Bronchial epithelial cell (primary cell): ENCODE measurements at places on chromosomes 4 and X. TPM values are rescaled to one million over a fixed set of nuclear protein-coding genes. Genes with fewer than 3 reads are reported as not detected.

GRCh38 chrX:155988859-155989258 lies 8.6 kb upstream of the IL9R start:
- DNase-seq = no peak

- no peak for DNase-seq
These were observed 31.5 kb upstream of the PTTG2 start for GRCh38 chr4:37928426-37929416.

GRCh38 chrX:65750674-65751469 lies 83.4 kb downstream of the MSN start:
- DNase-seq = no peak

- peak; percentile 38 for DNase-seq
These were observed 33.9 kb downstream of the PRSS12 start for GRCh38 chr4:118318931-118319330.

DNA sequence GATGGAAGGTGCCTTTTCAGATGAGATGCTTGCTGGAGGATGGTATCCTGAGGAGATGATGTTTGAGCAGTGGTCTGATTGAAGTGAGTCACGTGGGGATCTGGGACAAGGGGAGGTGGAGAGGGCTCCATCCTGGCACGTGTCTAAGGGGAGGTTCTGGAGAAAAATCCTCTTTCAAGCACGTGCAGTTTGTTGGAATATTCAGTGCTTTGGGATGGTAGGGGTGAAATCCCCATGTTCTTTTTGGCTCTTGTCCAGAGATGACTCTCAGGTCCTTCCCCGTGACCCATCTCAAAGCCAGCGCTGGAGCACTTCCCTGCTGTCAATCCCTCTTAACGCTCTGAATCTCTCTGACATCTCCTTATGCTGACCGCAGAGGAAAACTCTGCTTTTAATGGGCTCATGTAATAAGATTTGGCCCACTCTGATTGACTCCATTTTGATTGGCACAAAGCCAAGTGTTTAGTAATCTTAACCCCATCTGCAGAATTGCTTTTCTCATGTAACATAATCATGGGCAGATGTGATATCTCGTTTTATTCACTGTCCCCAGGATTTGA lies 10.8 kb upstream of the KLKB1 start:
- no peak for DNase-seq

GRCh38 chr4:177108708-177109107 lies 201.0 kb upstream of the NEIL3 start:
- DNase-seq = peak; percentile 42

DNA sequence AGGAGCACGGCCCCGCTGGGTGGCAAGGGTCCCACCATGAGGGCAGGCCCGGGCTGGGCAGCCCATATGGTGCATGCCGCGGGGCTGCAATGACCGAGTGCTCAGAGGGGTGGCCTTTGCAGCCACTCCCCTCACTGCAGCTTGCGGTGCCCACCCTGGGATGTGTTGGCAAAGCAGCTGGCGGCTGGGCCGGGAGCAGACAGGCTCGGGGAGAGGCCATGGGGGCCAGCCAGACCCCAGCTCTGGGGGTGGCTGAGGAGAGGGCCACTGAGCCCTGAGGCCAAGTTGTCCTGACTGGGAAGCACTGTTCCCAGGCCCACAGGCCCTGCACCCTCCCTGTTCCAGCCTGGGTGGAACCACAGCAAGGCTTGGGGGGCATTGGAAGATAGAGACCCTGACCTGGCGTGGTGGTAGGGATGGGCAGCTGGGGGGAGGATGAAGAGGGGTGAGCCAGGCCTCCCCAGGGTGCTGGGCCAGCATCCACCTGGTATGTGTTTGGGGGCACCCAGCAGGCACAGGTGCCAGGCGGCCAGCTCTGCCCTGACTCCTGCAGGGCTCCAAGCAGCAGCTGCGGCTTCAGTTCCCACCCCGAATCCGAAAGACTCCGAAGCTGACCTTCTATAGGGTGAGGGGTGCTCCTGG lies 18.4 kb upstream of the RNF4 start:
- no peak for DNase-seq

DNA sequence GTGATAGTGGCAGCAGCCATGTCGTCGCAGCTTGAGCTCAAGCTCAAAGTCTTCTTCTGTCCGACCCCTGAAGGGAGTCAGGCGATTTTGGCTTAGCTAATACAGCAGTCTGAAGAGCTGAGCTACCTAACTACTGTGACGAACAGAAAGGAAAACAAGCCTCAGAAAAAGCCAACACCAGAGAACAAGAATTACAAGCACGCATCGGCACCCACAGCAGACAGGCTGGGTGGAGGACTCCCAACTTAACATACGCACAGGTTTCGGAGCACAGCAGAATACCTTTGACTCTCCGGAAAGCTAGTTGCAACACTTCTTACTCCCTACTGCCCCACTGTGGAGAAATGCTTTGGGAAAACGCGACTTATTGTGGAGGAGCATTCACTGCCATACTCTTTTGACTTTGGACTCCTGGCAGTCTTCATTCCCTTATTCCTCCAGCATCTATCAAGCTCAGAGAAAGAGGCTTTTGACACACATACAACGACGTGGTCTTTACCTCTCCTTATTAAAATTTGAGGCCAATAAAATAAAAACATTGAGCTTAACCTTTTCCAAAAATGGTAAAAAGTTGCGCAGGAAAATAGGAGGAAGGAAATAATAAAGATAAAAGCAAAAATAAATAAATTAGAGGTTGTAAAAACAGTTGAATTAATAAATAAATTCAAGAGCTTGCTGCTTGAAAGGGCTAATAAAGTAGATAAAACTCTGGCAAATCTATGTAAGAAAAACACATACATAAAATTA lies 41.3 kb upstream of the GPC3 start:
- DNase-seq = peak; percentile 59

DNA sequence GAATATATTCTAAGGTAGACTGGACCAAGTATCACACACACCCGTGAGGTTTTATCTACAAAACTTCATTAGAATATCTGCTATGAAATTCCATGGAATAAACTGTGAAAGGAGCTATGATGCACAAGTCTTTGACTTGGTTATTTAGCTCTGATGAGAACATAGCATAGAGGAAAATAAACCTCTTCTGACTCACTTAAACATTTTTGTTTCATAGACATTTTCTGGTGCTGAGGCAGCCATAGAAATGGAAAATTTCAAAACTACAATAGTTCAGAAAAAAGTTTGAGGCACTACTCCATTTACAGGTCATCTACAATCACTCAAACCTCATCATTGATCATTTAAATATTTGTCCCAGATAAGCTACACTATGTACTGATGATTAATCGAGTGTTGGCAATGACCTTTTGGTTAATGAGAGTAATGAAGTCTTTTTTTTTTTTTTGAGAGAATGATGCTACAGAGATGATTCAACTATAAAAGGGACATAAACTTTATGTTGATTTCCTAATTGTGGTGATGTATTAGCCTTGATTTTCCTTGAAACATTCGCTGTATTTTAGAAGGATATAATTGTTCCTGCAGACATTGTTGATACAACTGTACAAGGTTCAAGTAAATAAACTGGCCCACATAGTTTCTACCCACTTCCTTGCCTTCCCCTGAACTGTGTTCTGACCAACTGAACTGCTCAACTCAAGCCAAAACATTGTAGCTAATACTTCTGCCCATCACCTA lies 77.5 kb downstream of the AREG start:
- no peak for DNase-seq

KLB gene
- under 0.01 TPM in 2 replicates for total RNA-seq

YY2 gene
- 0.79 and 1.3 TPM in 2 replicates for total RNA-seq

GRCh38 chrX:109343671-109344070 lies 138.2 kb downstream of the GUCY2F start:
- DNase-seq = no peak

DNA sequence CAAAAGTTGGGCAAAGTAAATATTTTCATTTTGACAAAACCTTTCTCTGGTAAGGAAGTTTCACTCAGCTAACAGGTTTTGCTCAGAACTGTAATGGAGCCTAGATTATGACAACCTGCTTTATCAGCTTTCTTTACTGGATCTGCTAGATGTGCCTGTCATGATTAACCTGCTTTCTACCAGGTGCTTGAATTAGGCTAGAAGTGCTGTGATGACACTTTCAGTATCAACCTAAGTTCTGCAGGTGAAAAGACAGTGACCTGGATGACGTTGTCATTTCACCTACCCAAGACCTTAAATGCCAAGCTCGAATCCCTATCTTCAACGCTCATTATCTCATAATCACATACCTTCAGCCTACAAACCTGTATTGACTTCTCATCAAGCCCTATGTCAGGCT lies 1.5 kb upstream of the FAAH2 start:
- DNase-seq = no peak

DNA sequence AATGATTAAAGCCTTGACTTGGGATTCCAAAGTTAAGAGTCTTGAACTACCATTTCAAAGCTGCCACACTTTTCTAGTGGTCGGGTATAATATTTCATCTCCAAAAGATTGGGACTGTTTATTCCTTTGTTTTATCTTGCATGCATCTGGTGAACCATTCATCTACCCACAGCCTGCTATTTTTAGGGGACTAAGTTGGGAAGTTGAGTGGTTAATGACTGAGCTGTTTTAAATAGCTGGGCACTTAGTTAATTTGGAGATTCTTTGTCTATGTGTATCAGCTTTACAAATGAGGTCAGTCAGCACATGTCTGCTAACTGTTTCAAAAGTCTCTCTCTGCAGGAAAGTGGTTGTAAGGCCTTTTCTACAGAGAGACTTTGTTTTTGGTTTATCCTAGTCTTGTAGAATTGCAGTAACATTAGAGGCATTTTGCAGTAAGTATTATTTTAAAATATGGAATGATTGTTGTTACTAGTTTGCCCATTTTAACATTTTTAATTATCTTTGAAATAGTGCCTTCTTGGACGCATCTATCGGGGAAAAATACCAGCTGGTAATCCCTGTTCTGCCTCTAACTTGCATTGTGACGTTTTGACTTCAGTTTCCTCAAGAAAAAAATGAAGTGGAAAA lies 8.2 kb downstream of the BMP2K start:
- DNase-seq = peak; percentile 27

AFF2 gene
- total RNA-seq = under 0.01 and 0.26 TPM in 2 replicates

GRCh38 chrX:30156880-30157560 lies 58.3 kb upstream of the MAGEB2 start:
- DNase-seq = no peak

GRCh38 chrX:151416579-151416978 lies 19.6 kb downstream of the VMA21 start:
- no peak for DNase-seq

EVC gene
- total RNA-seq = 9.5 and 12.9 TPM in 2 replicates

- no peak for DNase-seq
These were observed 25.7 kb upstream of the ARHGEF9 start for GRCh38 chrX:63810746-63811145.

GRCh38 chr4:1960170-1960825 lies 48.5 kb downstream of the NELFA start:
- DNase-seq = peak; percentile 22

DNA sequence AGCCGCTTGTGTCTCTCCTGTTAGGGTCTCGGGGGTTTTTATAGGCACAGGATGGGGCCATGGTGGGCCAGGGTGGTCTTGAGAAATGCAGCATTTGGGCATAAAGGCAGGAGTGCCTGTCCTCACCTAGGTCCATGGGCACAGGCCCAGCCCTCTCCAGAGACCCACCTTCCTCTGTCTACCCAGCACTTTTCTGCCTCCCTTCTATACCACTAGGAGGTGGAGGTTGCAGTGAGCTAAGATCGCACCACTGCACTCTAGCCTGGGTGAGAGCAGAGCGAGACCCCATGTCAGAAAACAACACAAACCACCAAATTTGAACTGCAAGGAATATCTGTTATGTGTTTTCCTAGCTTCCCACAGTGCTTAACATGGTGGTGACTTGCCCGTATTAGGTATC lies 38.0 kb downstream of the MOB1B start:
- no peak for DNase-seq

HSFX4 gene
- not detected in 2 replicates for total RNA-seq

DNA sequence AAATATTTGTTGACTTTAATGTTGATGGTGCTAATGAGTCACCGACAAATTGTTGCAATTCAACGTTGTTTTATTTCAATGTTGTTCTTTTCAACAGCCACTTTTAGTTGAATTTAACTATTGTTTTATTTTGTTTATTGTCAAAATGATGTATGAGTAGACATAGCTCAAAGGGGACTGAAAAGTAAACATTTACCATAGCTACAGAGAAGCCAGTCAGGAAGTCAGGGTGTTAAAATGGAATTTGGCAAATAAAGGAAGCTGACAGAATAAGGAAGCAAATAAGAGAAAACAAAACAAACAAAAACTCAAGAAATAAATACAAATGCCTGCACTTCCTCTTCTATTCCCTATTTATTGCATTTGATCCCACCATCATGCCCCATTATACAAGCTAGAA lies 648.4 kb upstream of the HTR2C start:
- no peak for DNase-seq

BMPR1B gene
- 14.5 and 15.3 TPM in 2 replicates for total RNA-seq

GRCh38 chr4:30868111-30868895 lies 148.1 kb downstream of the PCDH7 start:
- DNase-seq = no peak

GRCh38 chr4:160202802-160203201 lies 1099.9 kb downstream of the RAPGEF2 start:
- peak; percentile 97 for DNase-seq

DNA sequence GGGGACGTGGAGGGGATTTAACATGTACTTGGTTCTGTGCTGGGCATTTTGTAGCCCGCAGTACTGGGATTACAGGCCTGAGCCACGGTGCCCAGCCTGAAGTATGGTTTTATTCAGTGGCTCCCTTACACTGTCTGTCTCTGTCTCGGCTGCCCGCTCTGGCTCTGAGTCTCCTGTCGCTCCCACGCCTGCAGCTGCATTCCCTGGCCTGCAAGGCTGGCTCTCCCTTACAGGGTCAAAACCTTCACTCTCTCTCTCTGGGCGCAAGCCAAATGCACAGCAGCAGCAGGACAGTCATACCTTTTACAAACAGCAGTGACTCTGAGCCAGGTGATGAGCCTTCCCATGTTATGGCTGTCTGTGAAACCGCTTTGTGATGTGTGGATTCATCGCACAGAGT lies 72.1 kb downstream of the HTRA3 start:
- DNase-seq = no peak

DNA sequence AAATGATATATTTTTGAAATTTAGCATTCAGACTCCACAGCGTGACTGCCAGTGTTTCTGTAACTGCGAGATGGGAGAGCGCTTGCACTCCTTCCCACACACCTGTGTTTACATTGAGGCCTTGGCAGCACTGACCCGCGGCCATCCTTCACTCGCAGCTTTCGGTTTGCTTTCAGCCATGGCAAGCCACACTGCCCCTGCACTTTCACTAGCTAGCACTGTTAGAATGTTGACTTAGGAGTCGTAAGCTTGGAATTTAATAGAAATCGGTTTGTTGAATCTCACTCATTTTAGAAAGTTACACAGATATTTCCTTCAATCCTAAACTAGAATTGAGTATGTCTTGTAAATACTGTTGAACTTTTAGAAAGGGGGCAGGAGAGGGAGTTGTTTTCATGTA lies 136.2 kb downstream of the CFAP299 start:
- peak; percentile 36 for DNase-seq

HGFAC gene
- total RNA-seq = not detected in 2 replicates

NCBP2L gene
- not detected in 2 replicates for total RNA-seq

SYNPO2 gene
- 0.13 and 0.26 TPM in 2 replicates for total RNA-seq

- DNase-seq = no peak
These were observed 245.0 kb upstream of the GEMIN8 start for GRCh38 chrX:14274691-14275090.

GDPD2 gene
- total RNA-seq = 0.51 TPM in 1 of 2 replicates, not detected in the other
